Stimulated activated CD4-positive, alpha-beta T cell treated with anti-CD3 and anti-CD28 coated beads, Interleukin-12 subunit alpha, Interleukin-12 subunit beta, amount 100 ng/mL, for 48 hours (primary cell): ENCODE measurements at places on chromosomes 13 and 19.

GRCh38 chr19:4709440-4710280 is 14.0 kb downstream of the DPP9 start:
- no peak for DNase-seq

DNA sequence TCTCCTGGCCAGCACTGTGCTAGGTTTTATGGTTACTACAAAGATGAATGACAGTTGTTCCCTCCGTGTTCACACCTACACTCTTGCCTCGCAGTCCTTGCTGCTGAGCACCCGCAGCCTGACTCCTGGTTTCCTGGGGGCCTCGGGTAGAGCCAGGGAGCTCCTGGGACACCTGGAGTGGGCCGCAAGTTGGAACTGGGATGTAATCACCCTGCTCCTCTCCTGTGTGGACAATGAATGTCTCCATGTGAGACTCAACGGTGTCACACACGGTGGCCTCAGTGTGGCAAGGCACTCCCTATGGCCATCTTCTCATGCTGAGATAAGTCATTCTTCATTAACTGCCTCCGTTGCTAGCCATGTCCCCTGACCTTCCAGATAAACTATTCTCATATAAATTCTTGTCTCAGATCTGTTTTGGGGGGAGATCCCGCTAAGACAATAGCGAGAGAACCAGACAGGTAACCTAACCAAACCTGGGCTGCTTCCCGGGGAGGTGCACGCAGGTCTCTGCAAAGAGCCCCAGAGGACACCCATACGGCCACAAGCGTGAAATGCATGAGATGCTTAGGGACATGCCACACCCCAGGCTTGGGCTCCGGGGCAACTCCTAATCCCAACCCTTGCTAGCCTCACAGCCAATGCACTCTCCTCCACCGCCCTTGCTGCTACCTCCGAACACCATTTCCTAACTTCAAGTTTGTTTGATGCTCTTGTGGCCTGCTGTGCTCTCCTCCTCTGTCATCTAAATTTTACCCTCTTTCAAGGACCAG is 87.2 kb upstream of the IRS2 start:
- DNase-seq, result no peak

- DNase-seq, result no peak
Observed at GRCh38 chr13:22929381-22930126, 251.2 kb upstream of the SGCG start.

DNA sequence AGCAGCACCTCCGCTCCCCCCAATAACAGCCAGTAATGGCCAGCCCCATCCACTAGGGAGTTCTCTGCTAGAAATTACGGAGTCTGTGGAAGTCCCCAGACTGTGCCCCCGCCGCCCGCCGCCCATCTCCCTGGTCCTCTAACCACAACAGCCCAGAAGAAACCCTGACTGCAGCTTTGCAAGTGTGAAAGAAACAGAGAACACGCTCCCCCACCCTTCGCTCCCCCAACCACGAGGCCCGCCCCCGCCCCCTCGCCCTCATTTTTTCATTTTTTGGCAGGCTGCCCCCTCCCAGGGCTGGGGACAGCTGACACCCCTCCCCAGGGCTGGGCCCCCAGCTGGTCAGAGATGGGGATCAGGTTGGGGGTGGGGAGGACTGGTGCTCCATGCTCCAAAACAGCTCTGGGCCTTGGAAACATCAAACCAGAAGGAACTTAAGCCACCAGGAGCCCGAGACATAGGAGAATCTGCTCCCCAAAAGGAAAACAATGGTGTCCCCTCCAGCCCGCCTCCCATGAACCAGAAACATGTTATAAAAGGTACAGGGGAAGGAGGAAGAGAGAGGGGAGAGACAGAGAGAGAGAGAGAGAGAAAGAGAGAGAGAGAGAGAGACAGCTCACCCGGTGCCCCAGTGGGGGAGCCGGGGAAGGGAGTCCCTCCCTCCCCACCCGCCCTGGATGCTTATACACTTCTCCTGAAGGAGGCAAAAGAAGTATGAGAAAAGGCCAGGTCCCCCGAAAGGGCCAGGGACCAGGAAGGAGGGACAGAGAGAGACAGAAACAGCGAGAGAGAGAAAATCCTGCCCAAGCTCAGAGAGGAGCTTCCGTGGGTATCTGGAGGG is 29.8 kb upstream of the ASF1B start:
- DNase-seq, result no peak

- DNase-seq, result no peak
Observed at GRCh38 chr19:825897-826644, 1.6 kb upstream of the AZU1 start.

DNA sequence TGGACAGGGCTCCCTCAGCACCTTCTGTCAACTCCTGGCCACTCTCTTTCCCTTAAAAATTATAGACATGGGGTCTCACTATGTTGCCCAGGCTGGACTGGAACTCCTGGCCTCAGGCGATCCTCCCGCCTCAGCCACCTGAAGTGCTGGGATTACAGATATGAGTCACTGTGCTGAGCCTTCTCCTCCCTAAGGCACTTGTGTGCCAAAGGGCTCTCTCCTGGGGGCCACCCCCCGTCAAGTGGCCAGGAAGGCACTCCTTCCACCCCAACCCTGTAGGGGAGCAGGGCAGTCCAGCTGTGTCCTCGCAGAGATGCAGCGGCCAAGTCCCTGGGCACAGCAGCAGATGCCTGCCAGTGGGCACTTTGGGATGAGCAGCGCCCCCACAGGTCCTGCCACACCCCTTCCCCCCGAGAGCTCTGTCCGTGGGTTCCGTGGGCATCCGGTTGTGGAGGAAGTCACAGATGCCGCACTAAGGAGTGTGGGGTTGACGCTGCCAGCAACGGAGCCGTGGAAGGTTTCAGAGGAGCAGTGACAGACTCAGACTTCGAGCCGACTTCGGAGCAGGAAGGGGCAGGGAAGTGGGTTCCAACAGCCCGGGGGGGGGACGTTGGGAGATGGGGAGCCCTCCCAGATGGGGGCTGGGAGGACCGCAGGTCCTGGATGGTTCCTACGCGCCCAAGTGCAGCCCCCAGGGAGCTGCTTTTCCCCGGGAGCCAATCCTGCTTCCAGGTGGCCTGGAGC is 3.3 kb upstream of the UQCR11 start:
- DNase-seq, result no peak

DNA sequence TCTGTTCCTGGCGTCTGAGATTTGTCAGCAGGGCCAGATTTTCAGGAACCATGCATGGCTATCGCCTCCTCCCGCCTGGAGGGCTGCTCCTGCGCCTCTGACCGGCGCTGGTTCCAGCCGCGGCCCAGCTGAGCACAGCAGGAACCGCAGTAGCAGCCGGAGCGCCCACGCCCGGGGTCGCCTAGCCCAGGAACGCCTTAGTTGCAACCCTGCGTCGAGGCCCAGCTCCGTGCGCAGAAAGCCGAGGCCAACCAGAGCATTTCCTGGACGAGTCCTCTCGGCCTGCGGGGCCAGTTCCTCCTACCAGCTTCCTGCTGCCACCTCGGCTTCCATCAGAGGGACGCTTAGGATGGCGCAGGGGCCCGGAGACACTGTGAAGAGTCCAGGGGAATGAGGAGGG is 74.9 kb downstream of the ZNF492 start:
- no peak for DNase-seq

DNA sequence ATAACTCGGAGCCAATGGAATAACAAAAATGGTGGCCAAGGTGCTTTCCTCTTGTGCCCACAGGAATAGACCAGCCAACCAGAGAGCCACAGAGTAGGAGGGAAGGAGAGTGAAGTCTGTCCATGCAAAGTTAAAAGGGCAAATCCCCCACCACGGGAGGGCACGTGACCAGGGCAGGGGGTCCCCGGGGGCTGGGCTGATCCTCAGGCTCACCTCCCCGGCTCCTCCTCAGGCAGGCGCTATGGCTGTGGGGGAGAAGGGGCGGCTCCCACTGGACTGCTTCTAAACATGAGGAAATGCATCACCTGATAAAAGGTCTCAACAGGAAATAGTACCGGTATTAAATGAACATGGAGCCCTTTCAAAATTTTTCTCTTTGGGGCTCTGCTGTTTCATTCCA is 73.2 kb upstream of the SLC15A1 start:
- no peak for DNase-seq

DNA sequence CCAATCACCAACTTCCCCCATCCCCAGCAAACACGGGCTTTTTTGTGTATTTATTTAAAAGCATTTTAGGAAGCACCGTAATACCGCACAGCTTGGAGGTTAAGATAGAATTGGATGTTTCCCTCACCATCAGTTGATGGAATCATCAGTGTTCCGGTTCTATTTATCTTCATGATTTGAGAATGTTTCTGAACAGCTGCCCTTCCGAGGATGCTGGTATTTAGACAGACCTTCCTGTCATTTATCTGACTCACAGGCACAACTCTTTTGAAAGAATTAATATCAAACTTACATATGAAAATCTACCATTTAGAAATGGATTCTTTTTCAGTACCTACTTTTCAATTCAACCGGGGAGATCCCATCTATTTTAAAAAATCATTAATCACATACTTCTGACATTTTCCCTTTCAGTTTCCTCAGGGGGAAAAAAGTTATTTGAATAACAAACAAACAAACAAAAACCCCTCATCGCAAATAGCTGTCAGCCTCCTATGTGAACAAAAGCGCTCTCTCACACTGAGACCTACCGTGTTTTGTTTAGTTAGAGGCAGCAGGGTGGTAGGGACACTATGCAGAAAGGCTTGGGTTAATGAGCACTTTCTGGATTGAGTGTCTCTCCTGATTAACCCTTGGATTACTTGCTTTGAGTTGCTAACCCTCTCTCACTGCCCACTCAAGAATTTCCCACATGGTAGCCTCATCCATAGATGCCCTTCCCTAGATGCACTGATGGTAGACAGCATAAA is 189.3 kb downstream of the TM9SF2 start:
- DNase-seq, result no peak

DNA sequence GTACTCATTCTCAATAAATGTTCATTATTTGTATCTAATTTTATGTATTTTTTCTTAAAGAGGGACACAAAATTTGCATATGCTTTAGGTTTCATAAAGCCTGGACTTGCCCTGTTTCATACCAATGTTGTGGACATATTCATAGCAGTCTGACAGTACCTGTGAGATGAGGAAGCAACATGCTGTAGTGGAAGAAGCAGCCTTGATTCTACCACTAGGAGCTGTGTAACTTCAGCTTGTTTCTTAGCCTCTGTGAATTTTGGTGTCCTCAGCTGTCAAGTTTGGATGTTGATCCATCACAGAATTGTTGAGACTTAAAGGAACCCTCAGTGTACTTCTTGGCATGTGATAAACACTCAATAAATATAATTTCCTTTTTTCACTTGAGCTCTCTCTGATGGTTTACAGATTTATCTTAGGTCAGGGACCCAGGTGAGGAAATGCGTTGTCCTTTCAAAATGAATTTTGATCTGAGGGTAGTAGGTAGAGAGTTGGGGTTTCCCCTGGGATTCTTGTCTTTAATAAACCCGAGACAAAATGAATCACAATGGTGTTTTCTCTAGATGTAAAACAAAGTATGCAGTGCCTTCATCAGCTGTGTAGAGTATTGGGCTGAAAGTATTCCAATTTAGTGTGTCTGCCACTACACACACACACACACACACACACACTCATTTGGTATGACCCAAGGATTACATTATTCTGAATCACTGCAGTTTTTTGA is 152.1 kb downstream of the KCNRG start:
- DNase-seq, result no peak

DNA sequence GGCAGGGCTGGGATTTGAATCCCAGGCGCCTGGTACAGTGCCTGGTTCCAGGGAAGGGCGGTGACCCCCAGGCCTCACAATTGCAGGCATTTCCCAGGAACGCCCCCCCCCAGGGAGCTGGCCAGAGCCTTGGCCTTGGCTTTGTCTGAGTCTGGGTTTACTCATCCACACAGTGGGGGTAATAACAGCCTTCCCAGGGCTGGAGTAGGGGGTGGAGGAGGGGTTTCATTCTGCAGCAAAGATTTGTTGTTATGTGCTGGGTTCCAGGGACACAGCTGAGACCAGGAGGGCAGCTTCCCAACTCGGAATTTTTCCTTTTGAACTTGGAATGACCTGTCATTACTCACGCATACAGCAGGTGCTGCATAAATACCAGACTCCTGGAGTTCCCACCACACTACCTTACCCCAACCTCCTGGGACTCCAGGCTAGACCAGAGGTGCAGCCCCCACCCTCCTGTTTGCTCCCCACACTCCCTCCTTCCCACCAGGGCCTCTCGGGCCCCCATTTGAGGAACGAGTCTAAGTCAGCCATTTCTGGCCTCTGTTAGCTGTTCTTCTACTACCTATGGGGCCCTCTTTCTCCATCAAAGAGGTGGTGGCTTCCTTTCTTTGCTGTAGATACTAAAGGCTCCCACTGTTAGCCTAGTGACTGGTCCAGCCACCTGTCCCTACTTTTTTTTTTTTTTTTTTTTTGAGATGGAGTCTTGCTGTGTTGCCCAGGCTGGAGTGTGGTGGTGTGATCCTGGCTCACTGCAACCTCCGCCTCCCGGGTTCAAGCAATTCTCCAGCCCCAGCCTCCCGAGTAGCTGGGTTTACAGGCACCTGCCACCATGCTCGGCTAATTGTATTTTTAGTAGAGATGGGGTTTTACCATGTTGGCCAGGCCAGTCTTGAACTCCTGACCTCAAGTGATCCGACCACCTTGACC is 1.6 kb upstream of the ADAMTS10 start:
- no peak for DNase-seq

DNA sequence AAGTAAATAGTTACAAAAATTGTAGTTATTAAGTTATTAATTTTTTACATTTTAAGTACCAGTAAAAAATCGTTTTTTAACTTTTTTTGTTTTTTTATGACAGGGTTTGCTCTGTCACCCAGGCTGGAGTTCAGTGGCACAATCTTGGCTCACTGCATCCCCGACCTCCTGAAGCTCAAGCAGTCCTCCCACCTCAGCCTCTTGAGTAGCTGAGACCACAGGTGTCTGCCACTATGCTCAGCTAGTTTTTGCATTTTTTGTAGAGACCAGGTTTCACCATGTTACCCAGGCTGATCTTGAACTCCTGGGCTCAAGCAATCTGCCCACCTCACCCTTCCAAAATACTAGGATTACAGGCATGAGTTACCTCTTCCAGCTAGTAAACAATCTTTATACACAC is 477.9 kb upstream of the MIR17HG start:
- DNase-seq, result no peak
